ENCODE measurements at places on chromosomes 6 and 20.

DNA sequence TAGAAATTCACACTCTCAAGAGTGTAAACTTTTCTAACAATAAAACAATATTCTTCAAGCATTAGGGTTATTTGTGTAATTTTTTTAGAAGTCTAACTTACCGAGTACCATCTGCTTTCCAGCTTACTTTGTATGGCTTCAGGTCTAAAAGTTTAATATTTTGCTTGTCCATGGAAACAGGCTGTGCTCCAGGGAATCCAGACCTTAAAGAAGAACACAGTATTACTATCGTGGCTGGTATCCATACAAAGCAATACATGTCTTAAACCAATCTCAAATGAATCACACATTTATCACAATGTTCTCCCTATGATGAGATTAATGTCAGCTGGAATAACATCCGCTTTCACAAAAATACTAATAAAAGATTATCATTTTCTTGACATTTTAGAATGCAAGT, 73.0 kb downstream of the RNGTT start:
- DNase-seq: no peak

DNA sequence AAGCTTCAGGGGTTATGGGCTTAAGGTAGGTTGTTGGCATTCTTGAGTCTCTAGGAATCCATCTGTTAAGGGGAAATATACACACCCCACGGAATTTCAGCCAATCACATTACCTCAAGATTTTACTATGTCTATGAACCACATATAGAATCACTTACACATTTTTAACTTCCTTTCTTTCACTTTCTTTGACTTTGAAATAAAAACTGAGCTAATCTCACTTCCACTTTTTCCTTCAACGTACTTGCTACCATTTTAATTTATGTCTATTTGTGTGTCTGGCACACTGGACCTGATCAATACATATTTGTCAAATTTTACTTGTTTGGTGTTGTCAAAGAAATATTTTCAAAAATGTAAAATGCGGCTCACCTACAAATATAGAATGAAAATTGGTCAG, 545.4 kb upstream of the JAG1 start:
- DNase-seq: no peak

DNA sequence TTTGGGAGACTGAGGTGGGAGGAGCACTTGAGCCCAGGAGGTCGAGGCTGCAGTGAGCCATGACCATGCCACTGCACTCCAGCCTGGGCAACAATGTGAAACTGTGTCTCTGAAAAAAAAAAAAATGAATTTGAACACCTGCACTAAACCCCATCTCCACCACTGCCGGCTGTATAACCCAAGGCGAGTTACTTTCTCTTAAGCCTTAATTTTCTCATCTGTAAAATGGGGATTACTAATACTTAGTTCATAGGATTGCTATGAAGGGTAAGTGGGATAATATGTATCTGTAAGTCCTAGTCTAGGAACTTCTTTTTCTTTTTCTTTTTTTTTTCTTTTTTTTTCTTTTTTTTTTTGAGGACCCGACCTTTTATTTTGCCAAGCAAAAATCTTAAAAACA, 61.5 kb downstream of the SHLD1 start:
- DNase-seq: no peak

GRCh38 chr6:10801224-10801848, 37.0 kb downstream of the MAK start:
- DNase-seq: peak; percentile 45

GRCh38 chr6:87944541-87944954, 103.1 kb upstream of the SPACA1 start:
- DNase-seq: peak; percentile 75
